ENCODE measurements at places on chromosomes 2 and 18.

GRCh38 chr2:65130664-65131175 lies 814 bp upstream of the RAB1A start:
- no peak for DNase-seq

DNA sequence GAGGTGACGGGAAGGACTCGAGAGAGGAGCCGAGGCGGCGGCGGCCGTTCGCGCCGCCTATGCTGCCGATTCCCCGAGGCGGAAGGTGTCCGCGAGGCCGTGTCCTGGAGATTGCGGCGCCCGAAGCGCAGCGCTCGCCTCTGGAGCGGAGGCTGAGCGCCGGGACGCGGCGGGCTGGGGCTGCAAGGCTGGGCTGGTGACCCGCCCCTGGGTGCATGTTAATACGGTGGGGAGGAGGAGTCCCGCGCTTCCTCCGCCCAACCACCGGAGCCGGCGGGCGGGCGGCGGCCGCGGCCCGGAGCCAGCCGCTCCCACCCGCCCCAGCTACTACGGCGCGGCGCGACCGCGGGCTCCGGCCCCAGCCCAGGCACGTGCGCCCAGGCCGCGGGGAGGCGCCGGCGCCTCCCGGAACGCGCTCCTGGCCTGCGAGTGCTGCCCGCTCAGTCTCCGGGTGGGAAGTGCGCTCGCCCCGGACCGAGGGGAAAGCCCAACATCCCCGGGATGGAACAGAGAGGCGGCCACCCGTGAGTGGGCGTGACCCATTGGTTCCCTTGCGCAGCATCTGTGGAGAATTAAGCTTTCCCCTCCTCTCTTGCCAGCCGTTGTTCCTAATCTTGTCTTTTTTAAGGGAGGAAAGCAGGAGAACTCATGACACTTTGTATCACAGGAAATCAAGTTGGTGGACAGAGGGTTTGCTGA lies at the start of gene DLGAP1:
Gene DLGAP1 (minus strand): TSS at position 195 of the 699 bp plus-strand sequence.
- peak; percentile 91 for DNase-seq

DNA sequence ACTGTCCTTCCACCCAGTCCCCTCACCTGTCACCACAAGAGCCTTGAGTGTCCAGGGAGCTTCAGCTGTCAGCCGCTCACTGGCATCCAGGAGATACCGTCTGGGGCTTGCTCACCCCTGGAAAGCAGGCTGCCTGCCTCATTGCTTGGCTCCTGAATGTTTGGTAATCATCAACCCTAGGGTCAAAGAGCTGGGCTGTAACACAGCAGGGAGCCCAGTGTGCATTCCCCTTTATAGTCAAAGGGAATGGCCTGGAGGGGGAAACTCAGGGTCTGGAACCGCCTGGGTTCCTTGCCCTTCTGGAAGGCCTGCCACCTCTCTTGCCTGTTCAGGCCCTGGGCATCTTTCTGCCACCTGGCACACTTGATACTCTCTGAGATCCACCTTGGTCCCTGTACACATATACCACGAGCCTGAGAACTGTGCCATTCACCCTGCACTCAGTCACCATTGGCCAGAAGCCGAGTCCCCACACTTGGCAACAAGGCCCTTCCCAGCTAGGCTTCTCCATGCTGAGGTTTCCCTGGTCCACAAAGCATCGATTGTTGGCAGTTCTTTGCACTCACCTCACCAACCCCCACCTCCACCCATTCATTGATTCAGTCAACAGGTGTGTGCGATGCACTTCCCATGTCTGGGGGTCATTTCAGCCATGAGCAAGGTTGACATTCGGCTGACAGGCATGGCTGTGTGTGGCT lies 35.0 kb downstream of the TPRKB start:
- no peak for DNase-seq

DNA sequence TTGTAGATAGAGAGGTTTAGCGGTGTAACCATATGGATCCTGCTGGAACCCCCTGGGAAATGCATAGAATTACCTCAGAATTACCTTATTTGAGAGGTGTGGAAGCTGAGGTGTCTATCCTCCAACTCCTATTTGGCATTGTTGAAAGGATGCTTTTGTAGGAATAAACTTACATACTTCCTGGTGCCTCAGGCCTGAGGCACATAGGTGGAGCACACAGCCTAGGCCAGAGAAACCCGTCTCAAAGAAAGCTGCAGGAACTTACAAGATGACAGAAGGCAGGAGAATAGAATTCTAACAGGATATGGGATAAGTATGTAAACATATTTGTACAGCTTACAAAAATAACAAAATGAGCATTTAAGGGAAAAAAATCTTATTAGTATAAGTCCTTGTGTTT lies 1507.2 kb upstream of the ZEB2 start:
- no peak for DNase-seq

- DNase-seq = no peak
Observed at GRCh38 chr18:7770908-7771307, 203.8 kb downstream of the PTPRM start.

DNA sequence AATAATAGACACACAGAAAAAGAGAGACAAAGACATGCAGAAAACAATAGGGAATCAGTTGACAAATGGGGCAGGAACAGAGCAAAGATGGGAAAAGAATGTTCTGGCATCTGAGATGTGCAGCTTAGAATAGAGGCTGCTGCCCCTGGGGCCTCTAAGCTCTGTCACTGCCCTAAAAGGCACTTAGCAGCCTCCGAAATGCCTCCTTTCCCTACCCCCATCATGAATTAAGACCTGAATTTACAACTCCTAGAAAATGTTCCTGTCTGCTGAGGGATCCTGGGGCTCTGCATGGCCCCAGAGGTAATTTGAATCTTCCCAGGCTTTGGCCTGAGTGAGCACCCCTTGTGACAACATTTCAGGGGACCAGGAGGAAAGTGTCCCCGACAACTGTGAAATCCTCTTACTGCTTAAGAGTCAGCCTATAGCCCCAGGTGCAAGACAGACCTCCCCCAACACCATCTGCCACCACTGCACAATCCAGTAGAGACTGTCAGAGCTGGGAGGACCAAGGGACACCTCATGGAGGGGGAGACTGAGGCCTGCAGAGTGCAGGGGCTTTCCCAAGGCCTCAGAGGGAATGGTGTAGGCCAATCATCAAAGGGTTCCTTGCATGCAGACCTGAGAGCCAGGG lies 24.8 kb downstream of the MRPL35 start:
- DNase-seq = no peak

DNA sequence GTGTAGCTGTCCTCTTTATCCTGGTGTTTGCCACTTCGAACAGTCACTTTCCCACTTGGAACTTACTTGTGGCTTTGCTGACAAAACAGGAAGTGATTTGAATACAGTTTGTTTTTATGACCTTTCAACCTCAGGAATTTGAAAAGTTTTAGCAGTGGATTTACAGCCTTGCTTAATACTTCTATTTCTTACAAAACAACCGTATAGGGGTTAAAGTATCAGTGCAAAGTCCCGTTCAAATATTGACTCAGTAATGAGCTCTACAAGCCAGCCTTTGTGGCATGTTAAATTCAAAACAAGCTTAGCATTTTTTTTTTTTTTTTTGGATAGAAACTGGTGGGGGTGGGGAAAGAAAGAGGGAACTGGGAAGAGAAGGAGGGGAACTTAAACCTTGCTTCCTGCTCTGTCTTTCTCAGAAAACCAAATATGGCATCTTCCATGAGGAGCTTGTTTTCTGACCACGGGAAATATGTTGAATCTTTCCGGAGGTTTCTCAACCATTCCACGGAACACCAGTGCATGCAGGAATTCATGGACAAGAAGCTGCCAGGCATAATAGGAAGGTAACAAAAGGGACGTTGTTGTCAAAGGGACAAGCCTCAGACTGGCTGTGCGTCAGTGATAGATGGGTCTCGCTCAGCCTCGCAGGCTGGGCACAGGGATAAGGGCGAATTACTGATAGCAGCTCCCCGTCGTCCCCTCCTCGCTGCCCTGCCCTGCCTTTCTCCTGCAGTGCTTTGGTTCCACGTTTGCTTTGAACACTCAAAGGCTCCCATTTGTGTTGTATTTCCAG lies at the start of gene HNMT:
Gene HNMT (plus strand): TSS at position 408 of the 793 bp plus-strand sequence. CDS start 19 bp downstream, at position 427.
- DNase-seq = no peak

DNA sequence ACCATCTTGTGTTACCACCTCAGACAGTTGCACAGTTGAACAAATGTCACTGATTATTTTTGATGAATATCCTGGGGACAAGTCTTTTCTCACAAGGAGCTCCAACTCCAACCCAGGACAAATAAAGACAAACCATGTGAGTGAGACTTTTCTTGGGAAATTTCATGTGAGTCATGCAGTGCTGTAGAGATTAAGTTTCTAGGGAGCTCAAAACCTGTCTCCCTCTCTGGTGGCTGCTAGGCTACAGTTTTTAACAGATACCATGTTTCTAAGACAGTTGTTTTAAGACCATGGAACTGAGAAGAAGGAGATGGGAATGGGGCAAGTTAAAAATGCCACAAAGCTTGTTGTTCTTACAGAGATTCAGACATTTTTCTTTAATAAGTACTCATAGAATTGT lies 255.5 kb downstream of the RIT2 start:
- DNase-seq = no peak

DNA sequence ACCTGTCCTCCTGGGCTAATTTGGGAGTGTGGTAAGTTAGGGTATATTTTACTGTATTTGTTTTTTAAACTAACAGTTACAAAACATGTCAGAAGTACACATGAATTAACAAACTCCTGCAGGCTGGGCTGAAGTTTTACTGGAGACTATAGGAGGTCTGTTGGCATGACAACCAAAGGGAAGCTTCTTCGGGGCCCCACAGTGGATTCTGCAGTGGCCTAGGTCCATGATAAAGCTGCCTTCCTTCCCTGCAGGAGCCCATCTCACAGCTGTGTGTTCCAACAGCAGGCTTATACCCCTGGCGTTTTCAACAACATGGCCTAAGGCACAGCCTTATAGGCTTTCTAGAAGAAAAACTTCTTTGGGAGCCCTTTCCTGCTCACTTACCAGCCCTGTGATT lies 128.0 kb upstream of the SETBP1 start:
- DNase-seq = peak; percentile 4

- no peak for DNase-seq
Observed at GRCh38 chr2:190069936-190070696, 7.6 kb upstream of the MSTN start.

GRCh38 chr2:60320724-60321123 lies 232.7 kb downstream of the BCL11A start:
- no peak for DNase-seq

DNA sequence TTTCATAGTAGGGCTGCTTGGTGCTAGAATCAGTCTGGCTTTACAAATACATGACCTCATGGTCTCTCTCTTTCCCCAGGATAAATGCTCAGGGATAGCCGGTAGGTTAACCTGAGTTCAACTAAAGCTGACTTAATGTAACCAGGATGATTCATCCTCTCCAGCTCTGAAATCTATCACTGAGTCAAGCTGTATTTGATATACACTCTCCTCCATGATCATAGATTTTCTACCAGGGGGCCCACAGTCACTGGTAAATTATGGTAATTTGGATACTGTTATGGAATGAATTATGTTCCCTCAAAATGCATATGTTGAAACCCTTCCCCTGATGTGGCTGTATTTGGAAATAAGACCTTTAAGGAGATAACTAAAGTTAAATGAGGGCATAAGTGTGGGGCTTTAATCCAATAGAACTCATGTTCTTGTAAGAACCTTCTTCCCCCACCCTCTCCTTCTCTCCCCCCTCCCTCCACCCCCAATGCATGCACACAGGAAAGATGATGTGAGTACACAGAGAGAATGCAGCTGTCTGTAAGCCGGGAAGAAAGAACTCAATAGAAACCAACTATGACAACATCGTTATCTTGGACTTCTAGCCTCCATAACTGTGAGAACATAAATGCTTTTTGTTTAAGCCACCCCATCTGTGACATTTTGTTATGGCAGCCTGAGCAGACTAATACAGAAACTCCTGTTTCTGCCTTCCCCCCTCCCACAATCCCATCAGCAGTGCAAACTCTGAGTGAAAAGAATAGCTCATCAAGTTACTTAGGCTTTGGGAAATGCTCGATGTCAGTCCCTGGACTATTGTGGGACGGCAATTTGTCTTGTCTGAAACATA lies 134.9 kb upstream of the KYNU start:
- no peak for DNase-seq

- no peak for DNase-seq
Observed at GRCh38 chr2:204795156-204795555, 249.9 kb downstream of the PARD3B start.

DNA sequence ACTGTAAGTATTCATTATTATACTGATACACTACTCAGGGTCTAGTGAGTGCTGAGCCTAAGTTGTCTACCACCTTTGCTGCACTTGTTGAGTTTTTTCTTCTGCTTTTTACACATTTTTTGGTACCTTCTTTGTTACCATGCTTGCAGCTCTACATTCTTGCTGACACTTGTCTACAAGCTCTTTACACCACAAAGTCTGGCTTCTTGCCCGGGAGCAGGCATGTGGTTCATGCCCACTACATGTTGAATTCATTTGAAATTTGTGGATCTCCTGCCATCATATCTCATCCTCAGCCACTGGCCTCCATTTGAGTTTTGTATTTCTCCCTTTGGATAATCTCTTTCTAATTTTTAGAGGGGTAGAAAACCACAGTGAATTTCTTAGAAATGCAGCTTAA lies 29.9 kb downstream of the IL18R1 start:
- DNase-seq = no peak

DNA sequence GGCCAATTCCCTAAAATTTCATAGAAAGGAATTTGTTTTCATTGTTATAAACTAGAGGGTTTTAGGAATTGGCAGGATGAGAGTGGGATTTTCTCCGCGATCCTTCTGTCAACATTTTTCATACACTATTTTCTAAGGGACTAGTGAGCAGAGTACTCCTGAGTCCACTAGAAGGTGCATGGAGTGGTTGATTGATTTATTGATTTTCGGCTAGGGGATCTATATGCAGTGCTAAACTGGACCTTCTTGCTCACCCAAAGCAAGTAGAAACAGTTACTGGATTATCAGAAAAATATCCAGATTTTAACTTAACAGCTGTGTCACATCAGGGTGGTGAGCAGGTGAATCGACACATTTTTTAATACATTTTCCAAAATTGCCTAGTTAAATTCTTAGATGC lies 159.9 kb upstream of the DTNA start:
- no peak for DNase-seq

DNA sequence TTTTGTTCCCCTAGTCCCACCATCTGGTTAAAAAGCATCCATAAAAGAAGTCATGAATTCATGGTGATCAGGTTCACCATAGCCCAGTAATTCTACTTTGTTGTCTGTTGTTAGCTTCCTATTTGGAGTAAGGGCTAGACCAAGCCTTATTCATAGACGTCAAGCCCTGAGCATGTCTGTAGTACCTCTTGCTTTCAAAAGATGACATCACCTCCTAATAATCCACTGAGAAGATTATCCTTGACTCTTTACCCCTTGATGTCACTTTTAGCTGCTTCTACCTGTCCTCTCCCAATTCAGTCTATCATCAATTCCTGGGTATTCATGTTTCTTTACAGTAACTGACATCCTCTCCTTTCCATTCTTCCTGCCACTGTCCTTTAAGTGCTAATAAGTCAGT lies 90.1 kb downstream of the EML6 start:
- no peak for DNase-seq

DNA sequence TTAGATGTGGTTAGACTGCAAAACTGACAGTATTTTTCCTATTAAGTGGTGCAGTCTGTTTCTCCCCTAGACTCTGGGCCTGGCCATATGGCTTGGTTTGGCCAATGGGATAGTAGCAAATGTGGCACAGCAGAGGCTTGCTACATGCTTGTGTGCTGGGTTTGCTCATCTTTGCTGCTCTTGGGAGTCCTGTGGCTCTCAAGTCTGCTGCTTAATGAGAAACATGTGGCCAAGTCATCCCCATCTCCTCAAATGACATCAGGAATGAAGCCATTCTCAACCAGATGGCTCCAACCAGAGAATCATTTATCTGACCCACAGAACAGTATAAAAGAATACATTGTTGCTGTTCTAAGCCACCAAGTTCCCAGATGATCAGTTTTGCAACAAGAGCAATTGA lies 57.1 kb upstream of the PAX3 start:
- no peak for DNase-seq

GRCh38 chr2:17627434-17627833 lies 86.9 kb downstream of the VSNL1 start:
- DNase-seq = no peak

- no peak for DNase-seq
Observed at GRCh38 chr2:33005057-33005456, 58.3 kb downstream of the LTBP1 start.

Data from H7 (cell line).